ENCODE measurements at places on chromosomes 2 and 18.

- no peak for DNase-seq
These were observed 11.5 kb upstream of the TRIB2 start for GRCh38 chr2:12705230-12705629.

DNA sequence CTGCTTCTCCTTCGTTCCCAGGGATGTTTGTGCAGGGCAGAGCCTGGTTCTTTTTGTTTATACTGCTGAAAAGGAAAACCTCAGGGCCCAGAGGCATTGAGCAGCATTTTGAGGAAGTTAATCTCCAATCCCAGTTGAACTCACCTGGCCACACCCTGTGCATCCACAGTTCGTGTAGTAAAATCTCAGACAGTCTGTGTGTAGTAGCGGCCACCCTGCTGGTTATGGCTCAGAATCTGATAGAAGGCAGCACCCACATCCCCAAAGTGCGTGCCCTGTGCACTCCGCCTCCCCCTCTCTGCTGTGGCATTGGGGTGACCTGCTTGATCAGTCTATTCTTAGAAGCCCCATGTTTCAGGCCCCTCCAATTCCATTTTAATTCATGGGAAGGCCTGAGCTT is 10.9 kb downstream of the TRIB2 start:
- no peak for DNase-seq

GRCh38 chr18:79208906-79209305 is 139.7 kb downstream of the ATP9B start:
- no peak for DNase-seq

DNA sequence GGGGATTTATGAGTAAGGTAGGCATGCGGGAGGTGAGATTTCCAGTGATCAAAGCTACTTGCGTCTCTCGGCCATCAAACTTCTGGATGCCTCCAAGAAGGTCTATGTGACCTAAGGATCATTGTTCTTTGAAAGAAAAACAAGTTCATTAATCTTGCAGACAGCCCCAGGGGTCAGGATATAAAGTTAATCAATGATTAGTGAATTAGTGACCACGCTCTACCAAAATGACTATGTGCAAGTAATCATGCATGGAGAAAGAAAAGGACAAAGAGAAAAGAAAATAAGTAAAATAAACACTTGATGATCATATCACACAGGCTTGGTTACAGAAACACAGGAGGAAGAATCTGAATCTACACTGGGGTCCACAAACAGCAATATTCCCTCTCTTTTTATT is 42.5 kb upstream of the BCL11A start:
- no peak for DNase-seq

DNA sequence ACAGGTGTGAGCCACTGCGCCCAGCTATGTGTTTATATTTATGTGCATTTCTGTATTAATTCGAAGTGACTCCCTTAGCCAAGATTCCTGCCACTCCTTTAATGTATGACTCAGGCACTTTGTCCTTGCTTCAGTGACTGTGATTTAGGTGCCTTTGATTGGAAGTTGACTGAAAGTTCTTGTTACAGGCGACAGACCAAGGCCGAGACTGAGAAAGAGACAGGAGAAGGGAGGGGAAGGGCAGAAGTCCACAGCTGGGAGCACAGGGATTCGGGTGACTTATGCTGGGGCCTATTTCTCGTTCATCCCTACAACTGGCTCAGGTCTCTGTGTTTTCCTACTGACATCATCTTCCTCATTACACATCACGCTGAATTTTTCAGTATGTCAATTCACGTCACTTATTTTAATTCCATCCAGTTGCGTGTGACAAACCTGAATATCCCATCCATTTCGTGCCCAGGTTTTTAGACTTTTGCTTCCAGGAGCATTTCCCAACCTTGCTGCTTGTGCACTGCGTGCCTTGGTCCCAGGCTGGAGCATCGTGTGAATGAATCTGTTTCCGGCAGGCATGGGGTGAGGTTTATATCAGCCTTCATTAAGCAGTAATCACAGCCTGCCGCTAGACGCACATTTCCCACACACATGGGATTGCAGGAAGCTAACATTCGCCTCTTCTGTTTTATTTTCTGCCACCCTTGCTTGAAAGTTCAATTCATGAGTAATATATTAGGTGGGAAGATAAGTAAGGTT is 42.4 kb downstream of the TMEM18 start:
- no peak for DNase-seq

DNA sequence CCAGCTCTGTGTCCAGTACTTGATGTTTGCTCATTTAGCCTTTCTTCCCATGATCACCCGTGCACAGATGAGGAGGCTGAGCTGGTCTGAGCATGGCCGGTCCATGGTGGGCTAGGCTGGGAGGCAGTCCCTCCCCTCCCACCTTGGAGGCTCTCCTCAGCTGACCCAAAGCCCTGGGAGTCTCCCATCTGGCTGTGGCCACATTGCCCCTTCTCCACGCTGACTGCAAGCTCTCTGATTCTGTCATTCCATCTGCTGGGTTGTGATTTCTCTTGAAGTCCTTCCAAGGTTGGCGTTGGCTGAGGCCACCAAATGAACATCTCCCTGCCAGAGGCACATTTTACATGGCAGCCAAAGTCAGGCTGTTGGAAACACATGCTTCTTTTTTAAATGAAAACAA is 44.0 kb downstream of the ACKR3 start:
- DNase-seq, result no peak

DNA sequence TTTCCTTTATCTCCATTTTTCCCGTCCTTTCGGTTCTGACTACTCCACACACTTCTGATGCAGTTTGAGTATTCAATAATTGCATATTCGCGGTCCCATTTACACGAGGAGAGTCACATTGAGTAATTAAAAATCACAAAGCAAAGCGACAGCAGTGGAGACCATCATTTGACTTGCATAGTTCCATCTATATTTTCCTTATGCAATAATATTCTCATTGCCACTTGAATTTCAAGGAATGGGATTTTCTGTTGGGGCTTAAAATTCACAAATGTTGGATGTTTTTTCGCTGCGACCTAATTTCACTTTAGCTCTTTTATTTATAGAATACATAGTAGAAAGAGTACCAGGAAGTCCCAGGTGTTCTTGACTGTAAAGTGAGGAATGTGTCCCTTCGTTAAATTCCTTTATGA is 186.8 kb downstream of the ZEB2 start:
- DNase-seq, result no peak

- no peak for DNase-seq
These were observed 22.7 kb downstream of the PTPN4 start for GRCh38 chr2:119782308-119783027.

DNA sequence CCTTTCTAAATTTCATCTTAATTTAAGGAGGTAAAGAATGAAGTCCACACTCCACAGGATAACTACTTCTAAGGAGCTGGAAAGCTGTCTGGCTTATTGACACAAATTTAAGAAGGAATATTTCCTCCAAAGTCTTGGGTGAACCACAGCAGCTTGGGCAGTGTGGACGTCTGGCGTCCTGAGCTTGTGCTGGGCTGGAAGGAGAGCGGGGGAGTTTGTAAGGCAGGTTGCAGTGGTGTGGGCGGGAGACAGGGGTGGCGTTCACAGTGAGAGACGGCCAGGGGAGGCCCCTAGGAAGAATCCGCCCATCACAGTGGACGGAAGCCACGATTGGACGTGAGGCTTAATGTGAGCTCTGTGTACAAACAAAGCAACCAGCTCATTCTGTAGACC is 25.7 kb downstream of the ADI1 start:
- no peak for DNase-seq

DNA sequence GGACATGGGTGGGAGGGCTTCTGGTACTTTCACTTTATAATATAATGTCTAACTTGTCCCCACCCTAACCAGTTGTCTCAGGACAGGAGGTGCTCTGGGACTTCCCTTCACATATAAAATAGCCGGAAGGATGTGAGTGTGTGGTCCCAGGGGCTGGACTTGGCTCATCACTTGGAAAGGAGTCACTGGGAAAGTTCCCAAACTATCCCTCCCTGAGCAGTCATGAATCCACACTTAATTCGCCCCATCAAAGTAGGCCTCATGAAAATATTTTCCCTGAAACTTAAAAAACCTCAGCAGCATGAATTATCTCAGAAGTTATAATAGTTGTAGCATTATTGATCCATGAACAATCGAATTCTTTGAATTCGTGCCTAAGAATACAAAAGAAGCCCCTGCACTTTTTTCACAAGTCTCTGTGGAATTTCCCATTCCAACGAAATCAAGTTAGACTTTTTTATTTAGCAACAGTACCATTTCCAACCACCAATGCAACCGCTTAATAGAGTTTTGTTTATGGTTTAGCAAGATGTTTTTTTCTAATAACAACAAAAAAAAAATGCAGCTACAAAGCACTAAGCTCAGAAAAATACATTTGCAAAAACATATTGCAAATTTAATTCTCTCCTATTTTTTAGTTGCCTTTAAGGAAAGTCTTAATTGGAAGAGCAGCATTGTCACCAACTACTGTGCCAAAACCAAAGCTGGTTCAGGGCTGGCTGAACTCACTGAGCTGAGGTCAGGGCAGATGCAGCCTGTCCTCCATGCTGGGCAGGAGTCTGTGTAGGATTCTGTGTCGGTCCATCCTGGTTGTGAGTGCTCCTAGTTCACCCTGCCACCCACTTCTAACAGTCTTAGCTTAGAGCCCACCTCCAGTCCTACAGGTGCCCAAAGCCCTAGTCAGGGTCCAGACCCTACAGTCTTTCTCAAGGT is 68.8 kb upstream of the SPTBN1 start:
- DNase-seq, result no peak

GRCh38 chr18:9827793-9828505 is 57.8 kb upstream of the TXNDC2 start:
- DNase-seq, result peak; percentile 74

DNA sequence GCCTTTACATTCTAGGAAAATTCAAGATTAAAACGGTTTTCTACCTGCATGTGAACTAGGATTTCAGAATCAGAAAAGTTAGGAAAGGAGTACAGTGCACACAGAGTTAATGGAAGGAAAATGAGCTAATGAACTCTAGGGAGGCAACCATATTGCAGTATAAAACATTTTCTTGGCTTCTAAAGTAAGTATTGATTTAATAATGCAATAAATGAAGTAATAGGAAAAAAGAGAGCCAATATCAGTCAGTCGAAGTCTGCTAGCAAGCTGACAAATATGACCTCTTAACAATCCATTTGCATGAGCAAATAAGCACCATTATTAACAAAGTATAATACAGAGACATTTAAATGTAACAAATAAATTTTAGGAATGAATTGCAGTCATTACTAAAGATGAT is 80.2 kb upstream of the COL3A1 start:
- no peak for DNase-seq

DNA sequence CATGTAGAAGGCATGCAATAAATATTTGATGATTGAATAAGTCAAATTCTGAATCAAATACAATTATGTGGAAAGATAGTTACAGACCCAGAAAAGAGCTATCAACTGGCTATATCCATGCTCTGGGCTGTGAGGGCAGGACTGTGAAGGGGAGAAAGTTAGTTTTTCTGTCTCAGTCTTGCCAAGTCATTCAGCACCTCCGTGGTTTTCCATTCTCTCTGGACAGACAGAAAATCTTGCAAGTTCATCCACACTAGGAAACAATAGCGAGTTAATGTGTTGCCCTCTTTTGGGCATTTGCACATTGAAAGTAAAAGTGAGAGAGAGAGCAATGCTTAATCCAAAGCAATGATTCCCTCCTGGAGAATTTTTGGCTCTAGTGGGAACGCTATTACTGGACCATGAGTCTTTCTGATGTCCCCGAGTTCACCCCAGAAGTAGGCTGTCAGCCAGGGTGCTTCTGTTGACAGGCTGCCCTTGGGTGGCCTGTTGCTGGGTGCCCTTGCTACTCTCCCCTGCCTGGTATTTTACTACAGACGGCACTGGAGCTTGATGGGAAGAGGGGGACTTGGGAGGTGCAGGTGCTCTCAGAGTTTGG is 238.3 kb downstream of the LOXHD1 start:
- DNase-seq, result no peak

DNA sequence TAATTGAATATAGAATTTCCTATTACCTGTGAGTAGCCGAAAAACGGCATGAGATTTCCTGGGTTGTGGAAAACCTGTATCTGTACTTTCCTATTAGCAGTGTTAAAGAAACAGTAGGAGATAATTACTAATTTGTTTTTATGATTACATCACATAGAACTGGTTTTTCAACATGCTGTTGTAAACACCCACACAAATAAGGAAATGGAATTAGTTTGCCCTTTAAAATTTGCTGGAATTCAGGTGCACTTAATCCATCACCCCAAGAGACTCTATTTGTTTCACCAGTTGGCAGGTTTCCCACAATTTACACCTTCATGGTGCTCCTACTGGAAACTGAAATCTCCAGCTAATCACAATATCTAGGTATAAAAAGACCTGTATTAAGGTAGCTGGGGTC is 274.1 kb upstream of the SLC8A1 start:
- no peak for DNase-seq

- no peak for DNase-seq
These were observed 69.0 kb downstream of the ST6GAL2 start for GRCh38 chr2:106816974-106817373.

DNA sequence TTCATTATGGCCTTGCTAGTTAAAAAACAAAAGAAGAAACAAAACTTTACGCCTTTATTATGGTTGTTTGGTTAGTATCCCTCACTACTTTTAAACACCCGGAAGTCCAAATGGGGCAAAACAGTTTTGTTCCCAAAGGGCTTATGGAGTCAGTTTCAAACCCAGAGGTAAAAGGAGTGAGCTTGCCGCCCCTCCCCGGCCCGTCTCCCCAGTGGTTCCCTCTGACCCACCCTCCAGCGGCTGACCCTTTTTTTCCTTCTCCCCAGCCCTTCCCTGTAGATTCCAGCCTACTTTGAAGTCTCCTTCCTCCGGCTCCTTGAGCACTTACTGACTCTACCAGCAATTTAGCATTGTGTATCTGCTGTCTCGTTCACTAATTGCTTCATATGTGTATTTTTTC is 209.2 kb downstream of the ICOS start:
- DNase-seq, result no peak

GRCh38 chr2:240560084-240560479 is at the start of gene DUSP28:
DUSP28 (plus strand) TSS chr2:240560357; CDS start chr2:240560685, 328 bp downstream.
- DNase-seq, result peak; percentile 92

DNA sequence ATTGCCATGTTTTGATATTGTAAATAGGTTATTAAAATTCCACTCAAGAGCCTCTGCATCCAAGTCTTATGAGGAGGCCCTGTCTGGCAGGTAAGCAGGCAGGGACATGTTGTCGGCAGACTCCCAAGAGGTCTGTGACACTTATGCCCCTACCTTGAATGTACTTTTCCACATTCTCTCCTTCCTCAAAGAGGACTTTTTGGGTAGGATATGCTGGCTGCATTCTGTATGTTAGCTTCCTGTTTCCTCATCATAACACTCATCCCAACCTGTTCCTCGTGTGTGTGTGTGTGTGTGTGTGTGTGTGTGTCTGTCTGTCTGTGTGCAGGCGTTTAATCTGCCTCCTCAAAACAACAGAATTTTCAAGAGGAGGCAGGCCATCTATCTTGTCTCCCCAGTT is 75.3 kb downstream of the USP40 start:
- no peak for DNase-seq

- DNase-seq, result no peak
These were observed 61.0 kb downstream of the MGAT5 start for GRCh38 chr2:134314681-134315368.

- DNase-seq, result no peak
These were observed 226.1 kb upstream of the LYPD1 start for GRCh38 chr2:132896073-132896472.

DNA sequence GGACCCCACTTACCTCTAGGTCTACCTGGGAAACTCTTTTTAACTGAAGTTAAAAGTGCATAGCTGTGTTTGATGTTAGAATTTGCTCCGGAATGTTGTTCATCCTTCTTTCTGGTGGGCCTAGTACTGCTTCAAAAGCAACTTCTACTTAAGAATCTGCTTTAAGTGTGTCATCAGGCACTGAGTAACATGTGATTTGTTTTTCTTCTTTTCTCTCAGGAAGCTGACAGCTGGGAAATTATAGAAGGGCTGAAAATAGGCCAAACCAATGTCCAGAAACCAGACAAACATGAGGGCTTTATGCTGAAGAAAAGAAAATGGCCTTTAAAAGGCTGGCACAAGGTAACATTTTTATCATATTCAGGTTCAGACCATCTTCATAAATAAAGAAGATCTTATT is 122.9 kb downstream of the PRKRA start:
- no peak for DNase-seq

Data from hematopoietic multipotent progenitor cell (in vitro differentiated cells).